Pancreas (tissue), 10 donors: ENCODE measurements at places on chromosomes 5 and 9. TPM values are rescaled to one million over a fixed set of nuclear protein-coding genes. Genes with fewer than 3 reads are reported as not detected.

DNA sequence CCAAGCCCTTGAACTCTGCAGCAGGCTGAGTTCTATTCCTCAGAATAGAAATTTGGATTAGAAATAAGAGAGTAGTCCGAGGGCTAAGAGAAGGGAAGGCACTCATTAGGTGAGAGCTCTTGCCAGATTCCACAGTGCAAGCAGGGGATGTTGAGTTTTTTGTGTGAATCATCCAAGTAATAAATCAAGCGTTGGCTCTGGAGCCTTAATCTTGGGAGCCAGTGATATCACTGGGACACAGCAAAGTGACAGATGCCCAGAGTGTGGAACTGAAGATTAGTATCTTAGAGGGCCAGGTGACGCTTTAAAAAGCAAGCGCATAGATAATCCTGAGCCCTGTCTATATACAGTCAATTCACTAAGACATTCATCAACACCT, 60.3 kb downstream of the FOXD1 start:
- H3K27ac ChIP-seq = no peak overlapping the region
- no peak overlapping the region for H3K4me3 ChIP-seq
- H3K27me3 ChIP-seq = no peaks in the 10 kb centered on the region

GRCh38 chr9:133125941-133126696, 5.1 kb upstream of the RALGDS start:
- peaks cover 37% of the 10 kb centered on the region for H3K4me1 ChIP-seq
- no peaks in the 10 kb centered on the region for H3K27me3 ChIP-seq
- H3K4me3 ChIP-seq = peak overlapping the region; percentile 20

DNA sequence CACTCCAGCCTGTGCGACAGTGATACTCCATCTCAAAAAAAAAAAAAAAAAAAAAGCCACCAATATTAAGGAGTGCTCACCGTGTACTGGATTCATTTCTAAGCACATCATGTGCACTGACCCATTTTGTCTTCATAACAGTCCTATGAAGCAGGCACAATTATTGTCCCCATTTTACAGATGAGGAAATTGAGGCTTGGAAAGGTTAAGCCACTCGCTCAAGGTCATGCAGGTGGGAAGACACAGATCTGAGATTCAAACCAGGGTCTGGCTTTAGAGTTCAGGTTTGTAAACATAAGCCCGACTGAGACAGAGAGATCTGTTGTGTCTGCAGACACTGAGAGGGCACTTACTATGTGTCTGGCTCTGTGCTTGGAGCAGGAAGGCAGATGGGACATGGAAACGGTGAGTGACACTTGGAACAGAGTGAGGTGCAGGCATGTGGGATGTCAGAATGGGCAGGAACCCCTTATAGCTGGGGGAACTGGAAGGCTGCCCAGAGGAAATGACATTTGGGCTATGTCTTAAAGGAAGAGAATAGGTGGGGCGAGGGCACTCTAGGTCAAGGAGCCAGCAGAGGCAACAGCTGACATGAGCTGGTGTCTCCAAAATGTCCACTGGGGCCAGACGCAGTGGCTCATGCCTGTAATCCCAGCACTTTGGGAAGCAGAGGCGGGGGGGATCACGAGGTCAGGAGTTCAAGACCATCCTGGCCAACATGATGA, 69.9 kb downstream of the STK10 start:
- H3K27ac ChIP-seq = no peak overlapping the region
- H3K36me3 ChIP-seq = no peaks in the 10 kb centered on the region
- no peaks in the 10 kb centered on the region for H3K4me1 ChIP-seq

GRCh38 chr9:107586493-107586892, 96.9 kb upstream of the KLF4 start:
- no peak for DNase-seq
- H3K4me1 ChIP-seq = no peaks in the 10 kb centered on the region
- H3K27ac ChIP-seq = no peak overlapping the region
- H3K36me3 ChIP-seq = no peaks in the 10 kb centered on the region
- no peaks in the 10 kb centered on the region for H3K27me3 ChIP-seq
- no peak overlapping the region for H3K4me3 ChIP-seq

Gene SPINK7
- total RNA-seq = not detected

Gene DBN1
- 10.2 TPM for total RNA-seq

Gene ADGRD2
- total RNA-seq = not detected

Gene PCDHA9
- 0.55 TPM for total RNA-seq
